Calu3 (cell line): ENCODE measurements at places on chromosomes 2 and 18.
A peak's percentile ranks its signal among the peaks of the same experiment; 100 is the strongest.

GRCh38 chr2:134289225-134289624, 35.4 kb downstream of the MGAT5 start:
- no peaks in the 10 kb centered on the region for H3K36me3 ChIP-seq
- H3K4me3 ChIP-seq = no peak overlapping the region
- peaks cover under 1% of the 10 kb centered on the region for H3K4me1 ChIP-seq
- no peak overlapping the region for H3K27ac ChIP-seq
- no peak for DNase-seq

- H3K36me3 ChIP-seq = peaks cover 47% of the 10 kb centered on the region
- H3K4me1 ChIP-seq = peaks cover 26% of the 10 kb centered on the region
- no peaks in the 10 kb centered on the region for H3K27me3 ChIP-seq
- H3K27ac ChIP-seq = peak overlapping the region; percentile 92
- no peak for DNase-seq
These were observed 2.2 kb downstream of the SEPTIN10 start for GRCh38 chr2:109611467-109612095.

GRCh38 chr2:30545875-30546274, 98.8 kb downstream of the LCLAT1 start:
- no peak overlapping the region for H3K27ac ChIP-seq
- DNase-seq = no peak
- no peak overlapping the region for H3K4me3 ChIP-seq

DNA sequence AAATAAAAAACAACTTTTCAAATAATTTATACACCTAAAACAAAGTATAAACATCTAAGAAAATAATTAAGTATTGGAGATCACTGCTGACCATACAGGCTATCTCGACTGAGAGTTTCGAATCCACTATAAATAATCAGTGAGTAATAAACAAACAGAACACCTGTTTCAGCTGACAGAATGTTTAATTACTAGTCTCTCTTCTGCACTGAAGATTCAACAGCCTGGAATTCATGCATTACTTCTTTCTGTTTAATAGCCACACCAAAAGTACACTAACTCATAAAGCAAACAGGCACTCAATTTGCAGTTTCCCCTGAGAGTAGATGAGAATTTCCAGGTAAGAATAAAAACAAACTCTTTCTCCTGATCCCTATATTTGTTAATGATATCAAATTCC, 138.5 kb downstream of the RBMS1 start:
- no peaks in the 10 kb centered on the region for H3K36me3 ChIP-seq
- no peaks in the 10 kb centered on the region for H3K27me3 ChIP-seq
- DNase-seq = no peak
- no peak overlapping the region for H3K27ac ChIP-seq
- H3K4me3 ChIP-seq = no peak overlapping the region

DNA sequence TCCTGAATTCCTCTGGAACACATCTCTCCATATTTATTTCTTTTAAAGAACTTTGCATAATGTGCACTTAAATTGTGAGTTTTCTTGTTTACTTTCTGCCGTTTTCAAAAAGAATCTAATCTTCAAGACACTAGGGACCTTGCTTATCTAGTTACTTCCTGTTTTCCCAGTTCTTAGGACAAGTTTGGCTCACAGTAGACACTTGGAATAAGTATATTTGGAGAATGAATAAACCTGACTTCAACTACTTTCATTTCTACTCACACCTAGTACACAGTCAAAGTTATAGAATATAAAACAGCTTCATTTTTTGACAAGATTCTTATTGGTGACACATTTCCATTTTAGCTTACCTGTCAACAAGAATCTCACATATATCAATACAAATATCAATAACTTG, 155.6 kb upstream of the CCDC195 start:
- no peak overlapping the region for H3K27ac ChIP-seq
- no peaks in the 10 kb centered on the region for H3K36me3 ChIP-seq
- DNase-seq = no peak
- H3K4me1 ChIP-seq = no peaks in the 10 kb centered on the region
- no peaks in the 10 kb centered on the region for H3K27me3 ChIP-seq

DNA sequence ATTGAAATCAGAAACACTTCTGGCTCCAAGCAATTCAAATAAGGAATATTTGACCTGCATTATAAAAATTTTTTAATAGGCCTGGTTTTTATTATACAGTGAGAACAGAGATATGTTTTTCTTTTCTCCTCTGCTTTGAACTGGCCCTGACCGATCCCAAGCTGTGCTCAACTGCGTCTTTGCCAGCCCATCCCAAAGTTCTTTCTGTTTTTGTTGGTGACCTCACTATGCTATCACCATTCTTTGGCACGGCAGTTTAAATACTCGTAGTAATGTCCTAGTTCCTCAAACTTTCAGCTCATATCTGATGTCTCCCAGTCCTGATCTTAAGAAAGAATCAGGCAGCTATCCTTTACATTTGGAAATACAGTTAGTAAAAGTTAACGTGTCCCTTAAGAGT, 42.3 kb upstream of the NETO1 start:
- no peak overlapping the region for H3K27ac ChIP-seq
- H3K4me1 ChIP-seq = no peaks in the 10 kb centered on the region

GRCh38 chr18:63784787-63785452, 9.7 kb downstream of the SERPINB7 start:
- no peak overlapping the region for H3K27ac ChIP-seq
- peaks cover 5% of the 10 kb centered on the region for H3K4me1 ChIP-seq
- no peak for DNase-seq
- H3K4me3 ChIP-seq = no peak overlapping the region
- no peaks in the 10 kb centered on the region for H3K27me3 ChIP-seq

- peaks cover 50% of the 10 kb centered on the region for H3K4me1 ChIP-seq
- H3K4me3 ChIP-seq = no peak overlapping the region
- no peak overlapping the region for H3K27ac ChIP-seq
- DNase-seq = no peak
These were observed 34.0 kb downstream of the UXS1 start for GRCh38 chr2:106159866-106160785.

GRCh38 chr18:48348739-48349138, 60.4 kb downstream of the ZBTB7C start:
- H3K27ac ChIP-seq = no peak overlapping the region
- H3K27me3 ChIP-seq = peaks cover 93% of the 10 kb centered on the region
- H3K4me3 ChIP-seq = no peak overlapping the region
- no peak for DNase-seq
- no peaks in the 10 kb centered on the region for H3K36me3 ChIP-seq
- H3K4me1 ChIP-seq = no peaks in the 10 kb centered on the region

DNA sequence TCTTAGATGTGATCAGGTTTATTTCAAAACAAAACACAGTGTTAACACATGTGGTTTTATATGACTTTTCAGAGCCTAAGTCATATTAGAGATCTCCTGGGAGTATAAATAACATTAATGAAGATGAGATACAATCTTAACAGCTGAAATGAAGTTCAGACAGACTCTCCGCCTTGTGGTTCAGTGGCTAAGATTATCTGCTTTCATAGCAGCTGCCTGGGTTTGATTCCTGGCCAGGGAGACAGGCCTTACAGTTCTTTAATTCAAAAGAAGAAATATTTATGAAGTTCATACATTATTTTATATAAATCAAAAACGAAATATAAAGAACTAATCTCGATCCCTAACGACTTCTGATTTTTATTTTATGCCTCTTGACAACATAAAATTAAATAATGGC, 35.2 kb upstream of the TTC32 start:
- H3K4me3 ChIP-seq = no peak overlapping the region
- no peaks in the 10 kb centered on the region for H3K27me3 ChIP-seq
- peaks cover 5% of the 10 kb centered on the region for H3K36me3 ChIP-seq
- no peak overlapping the region for H3K27ac ChIP-seq

DNA sequence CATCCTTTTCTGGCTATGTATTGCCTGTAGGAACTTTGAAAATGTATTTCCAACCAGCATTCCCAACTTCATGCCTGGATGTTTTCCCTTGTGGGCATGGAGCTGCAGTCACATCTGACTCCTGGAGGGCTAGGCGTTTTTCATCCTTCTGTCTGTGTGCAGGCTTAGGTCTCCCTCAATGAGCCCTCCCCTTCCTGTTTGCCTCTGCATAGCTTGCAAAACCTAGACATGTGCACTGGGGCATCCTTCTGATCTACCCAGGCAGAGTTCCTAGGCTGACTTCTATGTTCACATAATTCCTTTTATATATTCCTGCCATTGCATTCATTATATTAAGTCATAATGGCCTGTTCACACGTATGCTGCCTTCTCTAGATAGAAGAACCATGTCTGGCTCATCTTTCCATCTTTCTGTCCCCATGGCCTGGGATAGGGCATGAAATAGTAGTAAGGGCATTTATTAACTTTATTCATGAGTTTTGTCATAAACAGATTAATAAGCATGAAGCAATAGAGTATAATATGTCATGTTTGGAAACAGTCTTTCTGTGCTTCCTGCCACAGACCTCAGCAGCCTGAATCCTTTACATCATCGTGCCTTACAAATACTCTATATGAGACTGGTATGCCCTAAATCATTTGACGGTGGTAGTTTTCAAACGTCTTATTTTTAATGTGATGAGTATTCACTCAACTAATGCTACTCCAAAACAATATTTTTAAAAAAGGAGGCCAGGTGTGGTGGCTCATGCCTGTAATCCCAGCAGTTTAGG, 195.6 kb downstream of the TGIF1 start:
- H3K4me1 ChIP-seq = peaks cover 24% of the 10 kb centered on the region
- H3K4me3 ChIP-seq = no peak overlapping the region
- DNase-seq = no peak

DNA sequence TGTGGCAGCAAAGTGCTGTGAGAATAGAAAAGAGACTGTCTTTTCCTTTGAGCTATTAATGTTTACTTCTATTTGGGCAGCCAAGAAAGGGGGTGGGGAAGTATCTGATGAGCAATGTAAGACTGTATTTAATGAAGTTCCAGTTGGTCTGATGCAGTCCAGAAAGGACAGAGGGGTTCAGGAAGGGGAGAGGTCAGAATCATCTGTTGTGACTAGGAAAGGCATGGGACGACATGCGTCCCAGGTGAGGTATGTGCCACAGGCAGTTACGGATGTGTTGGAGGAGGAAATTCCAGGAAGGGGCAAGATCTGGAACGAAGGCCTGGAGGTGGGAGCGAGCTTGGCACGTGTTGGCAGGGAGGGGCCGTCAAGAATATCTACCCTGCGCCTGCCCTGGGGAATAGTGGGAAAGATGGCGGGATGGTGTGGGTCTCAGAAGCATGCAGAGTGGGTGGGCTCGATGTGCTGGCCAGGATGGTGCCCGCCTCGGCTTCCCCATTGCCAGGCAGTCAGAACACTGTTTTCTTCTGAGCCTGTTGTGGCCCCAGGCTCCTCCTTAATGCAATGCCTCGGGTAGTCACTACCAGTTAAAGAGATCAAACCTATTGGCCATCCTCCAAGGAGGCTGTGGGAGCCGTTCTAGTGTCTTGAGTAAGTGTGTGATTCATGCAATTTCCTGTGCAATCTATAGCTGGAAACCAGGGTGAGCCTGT, 57.8 kb upstream of the TXNDC2 start:
- H3K4me3 ChIP-seq = peak overlapping the region; percentile 39
- peaks cover 9% of the 10 kb centered on the region for H3K36me3 ChIP-seq
- peak overlapping the region; percentile 83 for H3K27ac ChIP-seq
- H3K4me1 ChIP-seq = peaks cover 18% of the 10 kb centered on the region

- H3K36me3 ChIP-seq = no peaks in the 10 kb centered on the region
- no peaks in the 10 kb centered on the region for H3K4me1 ChIP-seq
- H3K4me3 ChIP-seq = no peak within 1 kb of the TSS
- no peak for DNase-seq
- H3K27ac ChIP-seq = no peak within 1 kb of the TSS
These were observed at the start of gene PSMA8 for GRCh38 chr18:26133652-26134051. PSMA8 (plus strand) TSS chr18:26133869; CDS start chr18:26133966, 97 bp downstream.

DNA sequence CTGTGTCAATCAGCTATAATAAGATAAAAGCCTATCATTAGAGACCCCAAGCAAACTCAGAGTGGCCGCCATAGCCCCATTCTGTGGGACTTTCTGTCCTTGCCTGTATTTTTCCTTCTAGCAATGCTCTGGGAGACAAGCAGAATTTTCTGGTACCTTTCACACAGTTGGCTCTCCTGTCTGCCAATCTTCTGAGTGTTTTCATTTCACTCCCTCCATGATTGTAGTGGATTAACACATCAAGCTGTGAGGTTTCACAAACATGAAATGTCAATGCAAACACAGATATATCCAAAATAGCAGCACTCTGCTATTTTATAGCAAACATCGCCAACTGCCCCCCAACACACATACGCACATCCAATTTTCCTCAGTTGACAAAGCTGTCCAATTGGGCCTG, 64.9 kb downstream of the C1D start:
- no peak for DNase-seq
- no peaks in the 10 kb centered on the region for H3K4me1 ChIP-seq
- peaks cover 47% of the 10 kb centered on the region for H3K27me3 ChIP-seq
- H3K4me3 ChIP-seq = no peak overlapping the region

GRCh38 chr18:49859021-49859359, 45.7 kb upstream of the ACAA2 start:
- no peak for DNase-seq
- no peaks in the 10 kb centered on the region for H3K27me3 ChIP-seq
- H3K4me3 ChIP-seq = peak overlapping the region; percentile 51

DNA sequence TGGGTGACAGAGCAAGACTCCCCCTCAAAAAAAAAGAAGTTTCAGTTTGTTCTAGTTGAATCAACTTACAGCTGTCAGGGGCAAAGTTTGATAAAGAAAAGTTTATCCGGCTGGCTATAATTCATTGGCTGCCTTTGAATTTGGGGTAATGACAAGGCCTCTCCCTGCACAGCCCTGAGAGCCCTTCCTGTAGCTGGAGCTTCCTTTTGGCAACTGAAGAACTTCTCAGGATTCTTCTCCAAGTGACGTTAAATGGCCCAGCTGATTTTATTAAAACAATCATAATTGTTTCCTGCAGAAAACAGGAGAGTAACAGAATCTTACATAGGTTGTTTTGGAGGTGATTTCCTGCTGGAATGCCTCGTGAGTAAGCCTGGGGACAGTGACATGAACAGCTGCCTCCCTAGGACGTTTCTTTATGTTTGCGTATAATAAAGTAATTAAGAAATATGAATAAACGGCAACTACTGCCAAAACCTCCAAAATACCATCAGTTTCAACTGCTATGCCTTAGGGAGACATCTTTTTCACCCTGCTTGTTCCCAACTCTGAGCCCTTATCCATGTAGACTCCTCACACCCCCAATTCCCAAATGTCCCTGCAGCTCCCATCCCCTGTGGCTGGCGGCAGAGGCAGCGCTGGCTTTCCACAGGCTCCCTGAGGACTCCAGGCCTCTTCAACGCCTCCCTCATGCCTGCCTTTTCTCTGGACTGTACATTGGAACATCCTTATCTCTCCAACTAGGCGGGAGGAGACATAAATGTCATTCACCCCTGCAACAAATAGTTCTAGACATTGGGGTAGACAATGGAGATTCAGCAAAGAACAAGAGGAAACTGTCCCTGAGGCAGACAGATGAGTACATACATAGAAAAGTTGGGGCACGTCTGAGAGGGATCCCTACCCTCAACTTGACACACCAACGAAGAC, 59.2 kb upstream of the FZD7 start:
- no peak overlapping the region for H3K4me3 ChIP-seq
- DNase-seq = no peak
- no peaks in the 10 kb centered on the region for H3K36me3 ChIP-seq
- H3K27me3 ChIP-seq = peaks cover 4% of the 10 kb centered on the region
- H3K4me1 ChIP-seq = no peaks in the 10 kb centered on the region
- H3K27ac ChIP-seq = no peak overlapping the region

GRCh38 chr2:118755384-118755783, 92.1 kb downstream of the EN1 start:
- no peak overlapping the region for H3K4me3 ChIP-seq
- DNase-seq = no peak
- no peak overlapping the region for H3K27ac ChIP-seq
- no peaks in the 10 kb centered on the region for H3K27me3 ChIP-seq

- H3K27ac ChIP-seq = peak overlapping the region; percentile 22
- peaks cover 14% of the 10 kb centered on the region for H3K36me3 ChIP-seq
- DNase-seq = peak; percentile 79
- peaks cover 29% of the 10 kb centered on the region for H3K4me1 ChIP-seq
- no peaks in the 10 kb centered on the region for H3K27me3 ChIP-seq
- H3K4me3 ChIP-seq = peak overlapping the region; percentile 32
These were observed 14.6 kb upstream of the LAPTM4A start for GRCh38 chr2:20065885-20066602.
